ENCODE measurements at places on chromosomes 7 and 10.

- H3K27me3 ChIP-seq: no peaks in the 10 kb centered on the region
- no peaks in the 10 kb centered on the region for H3K4me1 ChIP-seq
- no peak overlapping the region for H3K4me3 ChIP-seq
- H3K36me3 ChIP-seq: no peaks in the 10 kb centered on the region
- no peak for DNase-seq
These were observed 234.3 kb downstream of the CACNA2D1 start for GRCh38 chr7:82209179-82209747.

DNA sequence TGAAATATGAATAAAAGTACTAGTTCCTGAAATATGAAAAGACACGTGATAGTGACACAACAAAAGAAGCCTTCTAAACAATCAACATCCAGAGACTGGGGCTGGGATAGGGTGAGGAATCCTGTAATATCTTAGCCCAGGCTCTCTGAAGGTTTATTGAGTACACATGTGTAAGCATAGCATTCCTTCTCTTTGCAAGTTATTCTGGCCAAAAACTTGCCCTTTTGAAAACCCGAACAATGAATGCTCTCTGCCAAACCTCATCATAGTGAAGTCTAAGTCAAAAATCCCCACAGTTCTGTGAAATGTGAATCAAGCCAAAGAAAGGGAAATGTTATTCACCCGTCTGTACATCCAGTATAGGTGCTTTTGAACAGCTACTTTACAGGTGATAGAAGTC, 11.6 kb downstream of the SEMA3D start:
- H3K36me3 ChIP-seq: no peaks in the 10 kb centered on the region
- no peak overlapping the region for H3K4me3 ChIP-seq
- H3K4me1 ChIP-seq: no peaks in the 10 kb centered on the region
- H3K27me3 ChIP-seq: no peaks in the 10 kb centered on the region

DNA sequence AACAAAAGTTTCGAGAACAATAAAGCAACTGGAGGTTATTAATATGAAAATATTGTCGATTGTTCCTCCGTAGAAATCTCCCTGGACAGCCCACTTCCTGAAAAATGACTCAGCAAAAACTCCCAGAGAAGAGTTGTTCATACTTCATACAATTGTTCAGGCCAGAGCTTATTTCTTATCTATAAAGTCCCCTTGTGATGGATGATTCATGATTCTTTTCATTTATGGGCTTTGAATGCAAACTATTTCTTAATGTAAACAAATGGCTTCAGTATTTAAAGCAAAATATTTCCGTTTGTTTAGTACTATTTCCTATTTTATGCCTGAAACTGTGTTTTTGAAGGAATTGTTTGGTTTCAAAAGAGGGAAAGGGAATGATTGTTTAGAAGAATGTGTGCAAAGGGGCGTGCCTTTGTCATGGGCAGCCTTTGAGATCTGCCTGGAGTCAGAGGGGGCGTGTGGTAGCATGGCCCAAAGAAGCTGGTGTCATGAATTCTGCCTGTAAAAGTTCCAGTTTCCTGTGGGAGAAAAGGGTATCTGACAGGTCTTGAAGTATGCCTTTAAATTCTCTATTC, 26.2 kb upstream of the EXOC6 start:
- no peaks in the 10 kb centered on the region for H3K36me3 ChIP-seq
- H3K27me3 ChIP-seq: no peaks in the 10 kb centered on the region
- H3K4me3 ChIP-seq: no peak overlapping the region
- no peak overlapping the region for H3K27ac ChIP-seq

DNA sequence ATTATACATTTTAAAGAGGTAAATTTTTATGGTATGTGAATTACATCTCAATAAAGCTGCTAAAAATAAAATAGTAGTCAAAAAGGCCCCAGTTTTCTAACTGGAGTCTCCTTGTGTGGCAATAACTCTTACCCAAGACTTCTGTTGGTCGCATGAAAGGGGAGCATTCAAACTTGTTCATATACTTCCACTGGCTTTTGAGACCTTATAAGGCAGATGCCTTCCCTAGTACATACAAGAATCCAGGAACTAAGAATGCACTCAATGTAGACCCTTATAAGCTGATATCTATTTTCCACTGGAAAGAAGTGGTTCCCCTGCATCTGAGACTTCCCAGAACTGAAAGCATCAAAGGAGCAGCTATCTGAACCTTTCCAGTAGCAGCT, 13.0 kb downstream of the BCAP29 start:
- H3K4me1 ChIP-seq: no peaks in the 10 kb centered on the region
- no peak overlapping the region for H3K27ac ChIP-seq
- H3K4me3 ChIP-seq: no peak overlapping the region
- H3K27me3 ChIP-seq: no peaks in the 10 kb centered on the region
- peaks cover 12% of the 10 kb centered on the region for H3K36me3 ChIP-seq
- DNase-seq: no peak

DNA sequence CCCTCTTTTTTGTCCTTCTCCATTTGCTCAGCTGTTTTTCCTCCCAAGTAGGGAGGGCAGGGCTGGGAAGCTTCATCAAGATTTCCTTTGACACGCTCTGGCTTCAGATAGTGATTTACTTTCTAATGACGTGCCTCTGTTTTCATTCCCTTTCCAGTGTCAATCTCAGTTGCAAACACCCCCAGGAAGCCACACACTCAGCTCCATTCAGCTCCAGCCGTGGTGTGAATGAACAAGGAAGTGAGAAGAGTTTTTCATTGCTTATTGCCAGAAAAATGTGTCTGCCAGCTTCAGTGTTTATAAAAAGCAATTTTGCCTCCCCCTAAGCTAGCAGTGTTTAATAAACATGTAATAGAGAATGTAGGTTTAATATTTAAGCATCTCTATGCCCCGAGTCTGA, 108.7 kb upstream of the DPP6 start:
- no peak overlapping the region for H3K4me3 ChIP-seq
- H3K27me3 ChIP-seq: peaks cover 1% of the 10 kb centered on the region
- H3K4me1 ChIP-seq: no peaks in the 10 kb centered on the region
- H3K36me3 ChIP-seq: no peaks in the 10 kb centered on the region
- DNase-seq: no peak

GRCh38 chr7:108057951-108058481, 55.1 kb upstream of the LAMB1 start:
- no peaks in the 10 kb centered on the region for H3K4me1 ChIP-seq
- H3K36me3 ChIP-seq: no peaks in the 10 kb centered on the region
- no peak overlapping the region for H3K27ac ChIP-seq

DNA sequence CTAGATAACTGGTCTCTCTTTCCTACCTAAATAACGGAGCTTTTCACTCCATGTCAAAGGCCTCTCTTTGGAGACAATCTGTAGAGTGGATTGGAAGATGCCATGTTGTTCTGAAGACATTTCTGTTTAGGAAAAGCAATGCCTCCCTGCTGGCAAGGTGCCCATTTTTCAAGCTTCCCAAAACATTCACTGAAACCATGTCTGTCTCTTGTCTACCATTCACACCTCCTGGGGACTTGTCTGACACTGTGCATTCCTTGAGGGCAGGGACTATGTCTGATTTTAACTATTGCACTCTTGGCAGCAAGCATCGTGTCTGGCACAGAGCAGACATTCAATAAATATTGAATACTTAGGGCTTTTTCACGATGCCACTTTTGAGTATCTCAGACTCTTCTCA, 528.9 kb upstream of the NRP1 start:
- H3K4me1 ChIP-seq: no peaks in the 10 kb centered on the region
- no peak overlapping the region for H3K27ac ChIP-seq
- H3K4me3 ChIP-seq: no peak overlapping the region
- DNase-seq: no peak
- no peaks in the 10 kb centered on the region for H3K36me3 ChIP-seq
- peaks cover 16% of the 10 kb centered on the region for H3K27me3 ChIP-seq

GRCh38 chr10:128058106-128058749, 68.0 kb downstream of the MKI67 start:
- no peak overlapping the region for H3K4me3 ChIP-seq
- H3K27me3 ChIP-seq: no peaks in the 10 kb centered on the region
- peaks cover 61% of the 10 kb centered on the region for H3K4me1 ChIP-seq
- DNase-seq: no peak
- peaks cover 4% of the 10 kb centered on the region for H3K36me3 ChIP-seq

DNA sequence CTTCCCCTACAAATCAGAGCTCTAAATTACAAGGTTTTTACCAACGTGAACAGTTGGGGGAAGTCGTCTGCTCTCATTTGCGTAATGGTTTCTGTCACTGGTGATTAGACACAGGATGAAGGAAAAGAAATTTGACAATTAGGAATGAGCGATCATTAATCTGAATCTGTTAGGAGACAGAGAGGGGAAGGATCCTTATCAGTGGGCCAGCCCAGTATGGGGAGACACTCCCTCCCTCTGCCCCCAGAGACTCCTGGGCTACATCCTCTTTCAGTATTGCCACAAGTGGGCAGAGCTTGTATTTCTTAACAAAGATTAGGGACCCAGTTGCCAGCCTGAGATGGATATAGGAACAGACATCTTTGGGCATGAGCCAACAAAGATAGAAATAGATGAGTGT, 15.5 kb downstream of the HIF1AN start:
- no peak overlapping the region for H3K4me3 ChIP-seq
- DNase-seq: no peak
- H3K27me3 ChIP-seq: no peaks in the 10 kb centered on the region

DNA sequence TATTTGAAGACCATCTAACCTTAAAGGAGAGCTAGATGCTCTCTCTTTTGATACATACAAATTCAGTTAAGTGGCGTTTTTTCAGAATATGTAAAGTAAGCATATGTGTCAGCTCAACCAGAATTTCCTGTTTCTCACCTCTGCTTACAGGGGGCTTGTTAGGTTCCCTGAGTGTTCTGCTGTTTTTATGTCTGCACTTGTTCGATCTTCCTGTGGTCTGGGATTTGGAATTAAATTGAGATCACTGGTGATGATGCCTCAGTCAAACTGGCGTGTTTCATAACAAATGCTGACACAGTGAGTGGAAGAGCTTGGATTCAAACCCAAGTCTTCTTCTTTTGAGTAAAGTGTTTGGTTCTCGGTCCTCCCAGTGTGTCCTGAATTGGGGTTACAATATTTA, 348.3 kb upstream of the AKR1E2 start:
- H3K4me1 ChIP-seq: no peaks in the 10 kb centered on the region
- DNase-seq: no peak
- no peaks in the 10 kb centered on the region for H3K36me3 ChIP-seq
- H3K4me3 ChIP-seq: no peak overlapping the region
- no peak overlapping the region for H3K27ac ChIP-seq

DNA sequence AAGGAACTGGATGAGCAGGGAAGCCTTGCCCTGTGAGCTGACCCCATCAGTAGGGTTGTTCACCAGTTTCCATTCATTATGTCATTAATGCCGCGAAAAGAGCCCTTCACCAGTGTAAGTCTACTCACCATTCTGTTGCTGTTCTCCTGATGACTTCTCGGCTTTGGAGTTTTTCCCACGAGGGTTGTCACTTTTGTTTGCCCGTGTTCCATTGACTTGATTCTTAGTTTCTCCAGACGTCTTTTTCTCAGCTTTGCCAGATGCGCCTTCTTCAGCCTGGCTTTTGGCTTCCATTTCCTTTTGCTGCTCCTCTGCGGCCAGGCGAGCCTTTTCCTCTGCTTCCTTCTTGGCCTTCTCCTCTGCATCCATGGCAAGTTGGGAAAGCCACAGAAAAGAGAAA, 128.8 kb downstream of the PPP1R17 start:
- peaks cover 6% of the 10 kb centered on the region for H3K27me3 ChIP-seq
- no peak overlapping the region for H3K4me3 ChIP-seq

- no peak overlapping the region for H3K4me3 ChIP-seq
- H3K27ac ChIP-seq: no peak overlapping the region
- no peaks in the 10 kb centered on the region for H3K36me3 ChIP-seq
- DNase-seq: no peak
These were observed 158.0 kb downstream of the KCNMA1 start for GRCh38 chr10:77479586-77479985.

GRCh38 chr7:147170341-147171012, 1053.9 kb downstream of the CNTNAP2 start:
- no peak overlapping the region for H3K27ac ChIP-seq
- no peaks in the 10 kb centered on the region for H3K27me3 ChIP-seq
- no peak for DNase-seq
- no peaks in the 10 kb centered on the region for H3K36me3 ChIP-seq

DNA sequence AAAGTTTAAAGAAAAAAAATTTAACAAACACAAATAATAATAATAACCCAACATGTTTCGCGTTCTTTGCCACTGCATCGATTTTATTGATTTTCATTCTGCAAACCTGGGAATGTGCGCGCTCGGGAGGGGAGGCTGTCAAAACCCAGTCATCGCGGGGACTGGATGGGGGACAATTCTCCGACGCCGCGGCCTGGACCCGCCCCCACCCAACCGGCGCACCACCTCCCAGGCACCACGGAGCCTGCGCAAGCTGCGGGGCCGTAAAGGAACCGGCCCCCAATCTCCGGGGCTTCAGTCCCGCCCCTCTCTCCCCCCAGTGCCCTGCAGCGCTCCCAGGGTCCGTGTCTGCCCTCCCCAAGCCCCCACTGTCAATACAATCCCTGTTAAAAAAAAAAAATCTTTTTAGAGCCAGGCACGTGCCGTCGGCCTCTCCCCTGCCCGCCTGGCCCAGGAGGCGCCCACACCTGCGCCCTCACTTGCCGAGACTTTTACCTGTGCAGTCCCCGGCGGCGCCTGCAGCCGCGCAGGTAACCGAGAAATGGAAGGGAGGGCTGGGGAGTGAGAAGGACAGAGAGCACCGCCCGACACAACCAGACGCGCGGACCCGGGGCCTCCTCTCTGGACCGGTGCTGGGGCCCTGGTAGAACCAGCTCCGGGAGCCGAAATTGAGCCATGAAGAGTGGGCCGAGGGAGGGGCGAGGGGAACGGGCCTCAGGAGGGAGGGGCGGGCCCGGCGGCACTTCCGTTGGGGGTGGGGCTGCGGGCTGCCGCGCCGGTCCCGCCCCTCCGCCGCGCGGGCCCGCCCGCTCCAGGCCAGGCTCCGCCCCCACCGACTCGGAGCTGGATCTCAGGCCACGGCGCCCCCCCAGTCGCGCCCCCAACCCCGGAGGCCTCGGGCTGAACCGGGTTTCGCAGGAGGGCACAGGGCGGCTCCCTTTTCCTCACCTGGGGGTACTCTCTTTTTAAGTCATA, 7.6 kb upstream of the ZNF503 start:
- peaks cover 25% of the 10 kb centered on the region for H3K4me1 ChIP-seq
- peaks cover 4% of the 10 kb centered on the region for H3K36me3 ChIP-seq
- no peak for DNase-seq
- H3K27me3 ChIP-seq: peaks cover 37% of the 10 kb centered on the region
- no peak overlapping the region for H3K27ac ChIP-seq

DNA sequence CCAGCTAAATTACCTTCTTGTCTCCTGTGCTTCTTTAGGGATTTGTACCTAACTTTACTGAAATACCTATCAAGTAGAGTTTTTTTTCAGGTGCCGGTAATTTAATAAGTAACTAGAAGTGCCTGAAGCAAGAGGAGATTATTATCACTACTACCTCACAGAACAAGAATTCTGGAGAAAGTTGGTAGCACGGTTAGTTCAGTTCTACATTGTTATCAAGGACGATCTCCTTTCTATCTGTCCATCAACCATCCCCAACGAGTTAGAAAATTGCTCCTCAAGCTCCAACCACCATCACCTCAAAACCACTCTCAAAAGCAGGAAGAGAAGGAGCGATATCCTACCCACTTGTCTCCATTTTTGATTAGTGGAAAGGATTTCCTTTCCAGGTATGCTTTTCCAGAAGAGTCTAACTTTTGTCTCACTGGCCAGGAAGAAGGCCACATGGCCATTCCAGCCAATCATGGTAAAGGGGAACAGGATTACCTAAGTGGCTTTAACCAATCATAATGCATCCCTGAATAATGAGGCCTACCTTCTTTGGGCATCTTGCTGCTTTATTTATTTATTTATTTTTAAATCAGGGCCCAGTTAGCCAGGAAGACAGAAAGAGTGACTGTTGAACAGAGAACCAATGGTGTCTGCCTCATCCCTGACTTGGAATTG, 265.2 kb downstream of the SNX13 start:
- no peaks in the 10 kb centered on the region for H3K36me3 ChIP-seq
- no peaks in the 10 kb centered on the region for H3K4me1 ChIP-seq
- no peaks in the 10 kb centered on the region for H3K27me3 ChIP-seq
- no peak overlapping the region for H3K27ac ChIP-seq
- no peak overlapping the region for H3K4me3 ChIP-seq
